Left renal cortex interstitium (tissue), 4 donors: ENCODE measurements at places on chromosomes 11 and 22. TPM values are rescaled to one million over a fixed set of nuclear protein-coding genes. Genes with fewer than 3 reads are reported as not detected.

Gene SCGB2A2
- polyA plus RNA-seq: not detected

Gene SUSD2
- 25.9 TPM for polyA plus RNA-seq

Gene TOMM22
- polyA plus RNA-seq: 85.1 TPM

Gene BIRC3
- 1.4 TPM for polyA plus RNA-seq

Gene CHRM4
- 0.20 TPM for polyA plus RNA-seq

Gene NECTIN1
- polyA plus RNA-seq: 38.2 TPM

Gene UBE2L3
- polyA plus RNA-seq: 52.6 TPM

Gene ELMOD1
- polyA plus RNA-seq: 0.10 TPM
